GM23248 (cell line): ENCODE measurements at places on chromosomes 6 and 20.

- peak; percentile 41 for DNase-seq
Measured at GRCh38 chr6:148557796-148558321, 189.0 kb upstream of the UST start.

DNA sequence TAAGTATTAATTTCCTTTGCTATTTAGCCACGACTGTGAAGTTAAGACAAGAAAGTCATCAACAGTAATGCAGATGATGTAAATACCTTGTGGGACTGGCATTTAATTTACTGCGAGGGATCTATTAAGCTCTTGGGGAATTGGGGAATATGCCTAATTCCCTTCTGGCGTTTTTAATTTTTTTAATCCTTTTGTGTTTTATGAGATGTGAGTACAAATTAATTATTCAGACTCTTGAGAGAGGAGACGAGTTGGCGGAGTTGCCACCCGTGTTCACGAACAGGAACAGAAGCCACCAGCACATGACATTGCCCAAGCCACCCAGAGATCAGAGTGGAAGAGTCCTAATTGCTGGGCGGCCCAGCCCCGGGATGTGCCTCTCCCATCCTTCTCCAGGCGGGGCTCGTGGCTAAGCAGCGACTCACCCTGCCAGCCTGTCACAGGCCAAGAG, 533 bp upstream of the CRYBG1 start:
- DNase-seq: no peak

- peak; percentile 54 for DNase-seq
Measured at GRCh38 chr20:45913116-45913515, 1.2 kb upstream of the PLTP start.

DNA sequence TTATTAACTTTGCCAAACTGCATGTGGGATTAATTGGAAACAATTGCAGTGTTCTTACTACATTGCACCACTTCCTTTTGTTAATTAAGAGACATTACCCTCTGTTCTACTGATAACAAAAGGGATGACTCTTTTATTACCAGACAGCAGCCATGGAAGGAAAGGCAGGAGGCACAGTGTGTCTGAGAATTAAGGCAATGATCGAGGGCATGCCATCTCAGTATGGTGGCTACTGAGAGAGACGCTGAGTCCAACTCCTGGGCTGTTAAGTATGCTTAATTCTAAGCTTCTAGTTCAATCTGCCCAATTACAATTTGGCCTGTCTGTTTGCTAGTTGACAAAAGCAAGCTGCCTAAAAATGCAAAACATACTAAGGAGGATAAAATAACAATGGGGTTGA, 227.4 kb downstream of the PHACTR1 start:
- no peak for DNase-seq

DNA sequence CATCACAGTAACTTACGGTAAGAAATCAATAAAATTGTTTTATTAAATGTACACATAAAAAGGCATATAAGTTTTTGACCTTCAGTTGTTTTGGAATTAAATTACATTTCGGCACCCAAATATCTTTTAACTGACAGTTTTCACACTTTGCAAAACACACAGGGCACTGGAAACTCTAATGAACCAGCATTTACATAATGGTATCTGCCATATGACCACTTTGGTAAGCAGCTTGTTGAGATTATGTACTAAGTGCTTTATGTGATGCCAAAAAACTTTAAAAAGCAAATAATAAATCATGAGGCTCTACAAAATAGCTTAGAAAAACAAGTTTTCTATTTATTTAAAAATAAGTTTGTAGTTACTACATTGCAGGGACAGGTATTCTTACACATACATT, 68.2 kb downstream of the IRAK1BP1 start:
- DNase-seq: no peak

- no peak for DNase-seq
Measured at GRCh38 chr6:95274686-95275235, 302.6 kb upstream of the MANEA start.

GRCh38 chr6:132934496-132934895, 120.1 kb downstream of the RPS12 start:
- DNase-seq: peak; percentile 56

GRCh38 chr20:40293740-40294139, 395.3 kb downstream of the MAFB start:
- DNase-seq: peak; percentile 30

GRCh38 chr6:138868181-138868580, 72.3 kb downstream of the ECT2L start:
- no peak for DNase-seq

- DNase-seq: peak; percentile 74
Measured at GRCh38 chr20:23362392-23363256, 642 bp downstream of the GZF1 start.

DNA sequence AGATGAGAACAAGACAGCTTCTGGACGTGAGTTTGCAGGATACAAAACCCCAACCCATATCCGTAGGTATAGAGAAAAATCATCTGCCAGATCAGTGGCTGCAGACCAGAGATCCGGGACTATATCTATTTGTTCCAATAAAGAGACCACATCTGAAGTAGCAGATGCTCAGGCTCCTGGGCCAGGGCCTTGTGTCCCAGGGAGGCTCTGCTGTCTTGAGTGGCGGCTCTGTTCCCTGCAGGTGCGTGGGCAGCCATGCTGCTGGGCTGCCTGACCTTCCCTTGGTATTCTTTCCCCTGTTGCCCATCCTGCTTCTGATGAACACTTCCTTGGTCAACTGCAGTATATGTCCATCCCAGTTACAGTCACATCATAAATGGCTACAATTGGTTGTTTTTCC, 34.9 kb downstream of the ERMARD start:
- DNase-seq: no peak

GRCh38 chr20:45337367-45338120, 10.7 kb downstream of the SDC4 start:
- peak; percentile 97 for DNase-seq

DNA sequence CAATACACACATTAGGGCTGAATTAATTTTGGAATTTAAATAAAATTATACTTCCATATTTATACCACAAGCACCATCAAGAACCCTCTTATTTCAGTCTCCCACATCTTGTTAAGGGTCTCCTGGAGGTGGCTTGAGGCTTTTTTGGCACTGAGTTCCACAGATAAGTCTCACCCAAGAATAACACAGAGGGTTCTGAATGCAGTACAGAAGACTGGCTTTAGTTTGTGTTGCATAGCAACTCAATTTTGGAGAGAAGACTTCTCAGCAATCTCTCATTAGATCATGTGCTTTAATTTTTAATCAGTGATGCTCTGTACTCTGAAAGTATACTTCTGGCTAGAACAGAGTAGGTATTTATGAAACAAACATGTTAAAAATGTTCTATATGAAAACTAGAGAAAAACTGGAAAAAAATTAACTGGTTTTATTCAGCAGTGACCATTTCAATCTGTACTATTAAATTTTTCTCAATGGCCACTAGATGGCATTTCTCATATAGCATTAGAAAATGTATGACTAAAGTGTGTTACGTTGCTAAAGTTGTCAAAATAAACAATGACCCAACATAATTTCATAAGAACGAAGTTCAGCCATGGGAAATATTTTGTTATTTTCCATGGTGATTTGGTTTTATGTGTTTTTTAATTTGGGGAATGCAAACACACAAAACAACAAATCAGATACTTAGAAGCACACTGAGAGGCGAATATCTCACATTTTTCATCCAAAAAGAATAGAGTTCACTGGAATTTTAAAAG, 32.7 kb upstream of the MAP7 start:
- peak; percentile 93 for DNase-seq

DNA sequence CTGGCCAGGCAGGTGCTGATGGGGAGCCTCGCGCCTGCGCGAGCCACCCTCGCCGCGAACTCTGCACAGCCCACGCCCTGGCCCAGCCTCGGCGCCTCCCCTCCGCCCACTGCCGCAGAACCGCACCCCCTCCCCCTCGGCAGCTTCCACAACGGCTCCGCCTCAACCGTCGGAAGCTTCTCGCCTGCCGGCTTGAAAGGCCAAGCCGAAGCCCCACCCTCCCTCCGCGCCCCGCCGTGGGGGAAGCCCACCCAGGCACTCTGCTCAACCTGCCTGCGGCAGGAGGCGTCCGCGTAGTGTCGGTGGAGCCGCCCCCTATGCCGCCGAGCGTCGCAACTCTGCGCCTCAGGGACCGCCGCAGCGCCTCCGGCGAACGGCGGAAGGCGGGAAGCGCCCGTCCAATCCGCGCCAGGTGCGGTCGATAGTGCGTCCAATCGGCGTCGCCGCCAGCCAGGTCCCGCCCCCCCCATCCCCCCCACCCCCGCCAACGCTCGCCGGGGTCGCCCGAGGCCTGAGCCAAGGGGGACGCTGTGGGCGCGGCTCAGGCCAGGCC, at the start of gene SYCP2:
Gene SYCP2 (minus strand): TSS at position 342 of the 553 bp plus-strand sequence. CDS start 11,224 bp downstream, outside the sequence.
- DNase-seq: peak; percentile 61

- no peak for DNase-seq
Measured at GRCh38 chr20:43318755-43319297, 129.1 kb upstream of the PTPRT start.

DNA sequence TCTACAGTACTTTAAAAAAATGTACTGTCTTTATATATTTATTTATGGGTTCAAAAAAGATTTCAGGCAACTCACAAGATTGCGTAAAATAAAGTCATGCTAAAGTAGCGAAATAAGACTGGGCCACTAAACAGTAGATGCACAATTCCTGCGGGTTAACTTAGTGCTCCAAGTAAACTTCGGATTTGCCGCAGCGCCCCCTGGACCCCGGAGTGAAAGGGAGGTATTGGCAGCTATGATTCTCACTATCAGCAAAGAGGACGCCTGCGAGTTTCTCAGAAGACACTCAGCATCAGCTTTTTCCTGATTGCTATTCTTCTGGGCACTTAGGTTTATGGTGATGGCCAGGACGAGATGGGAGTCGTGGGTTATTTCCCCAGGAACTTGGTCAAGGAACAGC, 1.4 kb downstream of the OTOR start:
- DNase-seq: no peak

GRCh38 chr6:143160015-143160414, 99.3 kb downstream of the AIG1 start:
- DNase-seq: peak; percentile 17

- no peak for DNase-seq
Measured at GRCh38 chr20:57086066-57086465, 180.4 kb downstream of the BMP7 start.

- DNase-seq: no peak
Measured at GRCh38 chr6:135261872-135262725, 81.0 kb downstream of the MYB start.

DNA sequence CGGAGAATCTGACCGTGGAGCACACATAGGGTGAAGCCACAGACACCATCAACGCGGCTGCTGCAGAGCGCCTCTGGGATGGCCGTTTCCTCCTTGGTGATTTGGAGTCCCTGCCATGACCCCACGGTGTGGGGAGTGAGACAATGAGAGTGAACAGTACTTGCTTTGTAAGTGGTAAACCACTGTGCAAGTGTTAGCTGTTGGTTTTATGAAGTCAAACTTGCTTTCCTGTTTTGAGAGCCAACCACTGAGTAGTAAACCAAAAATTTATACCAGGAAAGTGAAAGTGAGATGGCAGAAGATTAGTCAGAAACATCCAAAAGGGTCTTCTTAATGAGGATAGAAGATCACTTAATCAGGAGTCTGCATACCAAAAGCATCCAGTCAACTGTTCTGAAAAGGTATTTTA, 160.7 kb downstream of the FOXC1 start:
- DNase-seq: peak; percentile 33

DNA sequence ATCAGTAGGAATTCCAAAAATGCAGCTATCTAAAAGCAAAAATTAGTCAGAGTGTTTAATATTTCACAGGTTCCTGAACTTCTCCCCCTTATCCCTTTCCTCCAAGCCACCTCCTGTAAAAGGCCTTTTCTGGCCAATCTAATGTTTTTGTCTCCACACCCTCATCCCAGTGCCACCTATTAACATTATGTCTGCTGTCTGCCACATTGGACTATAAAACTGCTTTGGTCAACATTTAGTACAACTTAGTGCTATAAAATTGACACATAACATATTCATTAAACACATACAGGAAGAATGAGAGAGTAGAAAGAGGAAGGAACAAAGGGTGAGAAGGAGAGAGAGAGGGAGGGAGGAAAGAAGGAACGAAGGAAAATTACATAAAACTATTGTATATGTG, 47.7 kb downstream of the MMUT start:
- DNase-seq: no peak

DNA sequence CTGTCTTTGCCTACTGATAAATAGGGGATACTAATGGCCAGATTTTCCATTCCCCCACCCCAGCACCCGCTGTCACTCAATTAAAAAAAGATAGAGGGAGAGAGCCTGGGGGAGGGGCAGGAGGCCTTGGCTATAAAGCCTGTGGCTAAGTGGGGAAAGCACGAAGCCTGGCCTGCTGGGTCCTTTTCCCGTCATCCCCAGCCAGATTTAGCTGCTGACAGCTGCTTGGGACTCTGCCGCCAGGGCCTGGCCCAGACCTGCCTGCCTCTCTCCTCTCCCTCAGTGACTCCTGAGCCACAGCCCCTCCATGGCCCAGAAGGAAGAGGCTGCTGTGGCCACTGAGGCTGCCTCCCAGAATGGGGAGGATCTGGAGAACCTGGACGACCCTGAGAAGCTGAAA, at the start of gene APOBEC2:
Gene APOBEC2 (plus strand): TSS at position 162 of the 400 bp plus-strand sequence. CDS start 146 bp downstream, at position 308.
- no peak for DNase-seq

- DNase-seq: no peak
Measured at GRCh38 chr6:91802431-91802830, 1215.6 kb upstream of the MAP3K7 start.

DNA sequence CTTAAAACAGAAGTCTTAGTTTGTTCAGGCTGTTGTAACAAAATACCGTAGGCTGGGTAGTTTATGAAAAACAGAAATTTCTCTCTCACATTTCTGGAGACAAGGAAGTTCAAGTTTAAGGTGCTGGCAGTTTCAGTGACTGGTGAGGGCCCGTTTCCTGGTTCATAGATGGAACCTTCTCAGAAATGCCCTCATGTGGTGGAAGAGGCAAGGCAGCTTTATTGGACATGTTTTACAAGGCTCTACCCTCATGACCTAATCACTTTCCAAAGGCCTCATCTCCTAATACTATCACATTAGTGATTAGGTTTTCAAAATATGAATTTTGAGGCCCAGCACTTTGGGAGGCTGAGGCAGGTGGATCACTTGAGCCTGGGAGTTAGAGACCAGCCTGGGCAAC, 2.4 kb downstream of the HEBP2 start:
- peak; percentile 19 for DNase-seq

GRCh38 chr6:6556738-6557503, 31.6 kb upstream of the LY86 start:
- peak; percentile 51 for DNase-seq

DNA sequence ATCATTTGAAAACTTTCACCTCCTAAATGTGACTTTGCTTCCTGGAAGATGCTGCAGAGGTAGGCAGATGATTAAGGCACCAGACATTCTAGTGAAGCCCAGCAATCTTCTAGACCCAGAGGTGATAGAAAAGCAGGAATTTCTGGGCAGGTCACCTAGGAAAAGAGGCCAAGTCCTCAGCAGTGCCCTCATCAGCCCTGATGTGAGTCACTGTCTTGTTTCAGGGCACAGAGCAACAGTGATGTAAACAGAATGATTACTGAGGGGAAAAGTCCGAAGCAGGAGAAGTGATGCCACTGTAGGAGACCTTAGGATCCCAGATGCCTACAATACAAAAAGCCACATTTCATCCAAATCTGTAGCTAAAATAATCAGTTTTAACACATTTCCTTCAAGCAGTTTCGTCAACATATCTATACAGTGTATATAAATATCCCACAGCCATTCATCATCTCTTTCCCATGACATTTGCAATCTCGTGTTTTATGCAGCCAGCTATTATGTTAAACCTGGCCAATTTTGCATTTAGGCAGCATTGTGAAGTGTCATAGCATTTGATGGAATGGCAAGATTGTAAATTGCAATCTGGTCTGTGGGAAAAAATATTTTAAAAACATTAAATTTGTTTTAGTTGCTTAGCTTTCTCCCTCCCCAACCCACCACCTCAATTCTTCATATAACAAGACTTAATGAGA, 401.2 kb upstream of the RNF217 start:
- DNase-seq: no peak

GRCh38 chr6:134323698-134324097, 5.8 kb upstream of the SGK1 start:
- no peak for DNase-seq
